ENCODE measurements at places on chromosomes 2 and 18. TPM values are rescaled to one million over a fixed set of nuclear protein-coding genes. Genes with fewer than 3 reads are reported as not detected.

GRCh38 chr2:65062843-65063825 lies 6.9 kb downstream of the CEP68 start:
- no peak for DNase-seq

DNA sequence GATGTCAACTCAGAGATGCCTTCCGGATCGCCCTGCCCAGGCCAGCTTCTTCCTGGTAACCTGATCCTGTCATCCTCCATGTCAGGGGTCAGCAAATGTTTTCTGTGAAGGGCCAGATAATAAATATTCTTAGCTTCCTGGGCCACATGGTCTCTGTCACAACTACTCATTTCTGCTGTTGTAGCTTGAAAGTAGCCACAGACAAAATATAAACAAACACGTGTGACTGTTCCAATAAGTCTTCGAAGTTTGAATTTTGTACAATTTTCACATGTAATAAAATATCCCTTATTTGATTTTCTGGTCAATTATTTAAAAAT lies 35.8 kb downstream of the ANXA4 start:
- DNase-seq = no peak

DNA sequence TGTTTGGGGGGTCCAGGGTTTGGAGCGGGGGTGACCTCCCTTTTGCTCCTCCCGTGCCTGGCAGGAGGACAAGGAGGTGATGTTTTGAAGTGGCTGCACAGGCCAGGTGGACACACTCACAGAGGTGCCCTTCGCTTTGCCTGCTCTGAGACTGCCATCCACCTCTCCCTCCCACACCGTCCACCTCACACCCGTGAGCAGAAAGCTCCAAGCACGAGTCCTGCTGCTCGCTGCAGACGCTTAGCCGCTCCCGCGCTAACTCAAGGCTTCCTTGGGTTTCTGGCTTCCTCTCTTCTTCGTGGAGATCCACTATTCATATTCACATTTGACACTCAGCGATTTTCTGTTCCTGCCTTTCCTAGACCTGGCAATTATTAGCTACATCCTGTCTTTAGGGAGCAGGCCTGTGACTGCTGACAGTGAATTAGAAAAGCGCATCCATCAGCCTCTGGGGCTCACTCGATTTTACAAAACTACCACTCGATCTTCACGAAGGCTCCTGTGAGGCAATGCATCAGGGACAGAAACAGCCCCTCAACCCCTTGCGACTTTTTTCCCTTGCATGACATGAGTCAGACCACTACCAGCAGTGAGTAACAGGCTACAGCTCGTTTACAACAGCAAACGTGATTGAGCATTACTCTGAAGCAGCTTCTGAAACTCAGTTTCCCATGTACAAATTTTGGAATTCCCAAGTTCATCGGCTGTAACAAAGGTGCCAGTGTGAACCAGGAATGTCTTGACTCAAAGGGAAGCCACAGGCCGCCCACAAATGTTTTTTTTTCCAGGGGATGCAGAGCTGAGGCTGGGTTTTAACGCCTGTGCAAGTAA lies 238.7 kb upstream of the SOX11 start:
- DNase-seq = no peak

DNA sequence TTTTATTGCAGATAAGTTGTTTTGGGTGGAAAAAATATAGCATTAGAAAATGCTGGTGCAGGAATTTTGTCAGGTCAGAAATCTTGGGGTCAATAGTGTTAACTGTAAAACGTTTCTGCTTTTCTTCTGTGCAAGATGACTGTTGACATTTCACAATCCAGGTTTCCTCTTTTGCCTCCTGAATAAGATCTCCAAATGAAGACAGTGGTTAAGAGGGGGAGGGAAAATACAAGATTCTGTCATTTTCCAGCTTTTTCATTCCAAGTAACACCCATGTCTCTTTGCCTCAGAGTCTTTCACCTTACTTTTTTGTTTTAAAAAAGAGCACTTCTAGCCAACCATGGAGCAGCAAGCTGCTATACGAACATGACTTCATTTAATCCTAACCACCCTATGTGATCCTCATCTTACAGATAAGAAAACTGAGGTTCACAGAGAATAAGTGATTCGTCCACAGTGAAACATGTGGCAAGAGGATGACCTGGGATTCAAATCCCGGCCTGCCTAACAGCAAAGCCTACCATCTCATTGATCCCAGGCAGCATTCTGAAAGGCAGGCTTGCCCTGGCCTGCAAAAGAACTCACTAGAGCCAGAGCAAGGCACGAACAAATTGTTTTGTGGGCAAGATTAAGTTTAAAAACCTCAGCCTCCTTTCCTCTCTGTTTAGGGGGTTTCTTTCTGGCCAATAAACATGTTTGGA lies 3.0 kb downstream of the PLEK start:
- no peak for DNase-seq

GRCh38 chr2:173521450-173522192 lies 166.9 kb downstream of the CDCA7 start:
- DNase-seq = no peak

INPP5D gene
- total RNA-seq = 29.4 TPM

LYPD1 gene
- total RNA-seq = 0.13 TPM
